ENCODE measurements at places on chromosomes 13 and 19.

DNA sequence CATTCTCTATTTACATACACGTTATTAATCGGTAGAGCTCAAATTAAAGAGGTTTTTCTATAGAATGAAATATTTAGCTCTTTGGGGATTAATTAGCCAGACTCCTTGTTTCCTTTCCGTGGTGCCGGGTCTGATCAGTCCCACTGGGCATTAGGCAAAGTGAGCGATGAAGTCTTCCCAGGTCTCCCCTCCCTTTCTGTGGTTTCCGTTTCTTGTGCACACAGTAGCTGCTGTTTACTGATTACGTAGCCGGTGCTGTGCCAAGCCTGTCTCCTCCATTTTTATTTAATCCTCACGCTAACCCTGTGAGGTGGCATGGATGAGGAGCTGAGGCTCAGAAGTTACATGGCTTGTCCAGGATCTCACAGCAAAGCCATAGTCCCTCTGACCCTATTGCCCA is 9.0 kb downstream of the SLC25A15 start:
- DNase-seq = no peak

DNA sequence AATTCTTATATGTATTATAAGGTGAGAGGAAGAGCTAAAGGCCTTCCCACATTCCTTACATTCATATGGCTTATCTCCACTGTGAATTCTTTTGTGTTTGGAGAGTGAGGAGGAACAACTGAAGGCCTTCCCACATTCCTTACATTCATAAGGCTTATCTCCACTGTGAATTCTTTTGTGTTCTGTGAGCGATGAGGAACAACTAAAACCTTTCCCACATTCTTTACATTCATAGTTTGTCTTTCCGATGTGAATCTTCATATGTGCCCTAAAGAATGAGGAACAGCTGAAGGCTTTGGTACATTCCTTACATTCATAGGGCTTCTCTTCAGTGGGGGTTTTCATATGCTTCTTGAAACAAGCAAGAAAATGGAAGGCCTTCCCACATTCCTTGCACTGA is 13.3 kb downstream of the ZNF699 start:
- no peak for DNase-seq

DNA sequence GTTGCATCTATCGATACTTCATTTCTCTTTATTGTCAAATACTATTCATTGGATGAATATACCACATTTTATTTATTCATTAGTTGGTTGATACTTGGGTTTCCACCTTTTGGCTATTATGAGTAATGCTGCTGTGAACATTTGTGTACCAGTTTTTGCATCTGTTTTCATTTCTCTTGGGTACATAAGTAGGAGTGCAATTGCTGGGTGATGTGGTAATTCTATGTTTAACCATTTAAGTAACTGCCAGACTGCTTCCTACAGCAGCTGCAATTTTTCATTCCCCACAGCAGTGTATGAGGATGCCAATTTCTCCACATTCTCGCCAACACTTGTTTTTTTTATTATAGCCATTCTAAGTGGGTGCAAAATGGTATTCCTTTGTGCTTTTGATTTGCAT is 2.6 kb downstream of the KCNJ14 start:
- DNase-seq = no peak

- DNase-seq = no peak
These were observed 1405.1 kb downstream of the PCDH9 start for GRCh38 chr13:65825039-65825438.

- DNase-seq = no peak
These were observed 326.0 kb upstream of the SPRY2 start for GRCh38 chr13:80666782-80667552.

DNA sequence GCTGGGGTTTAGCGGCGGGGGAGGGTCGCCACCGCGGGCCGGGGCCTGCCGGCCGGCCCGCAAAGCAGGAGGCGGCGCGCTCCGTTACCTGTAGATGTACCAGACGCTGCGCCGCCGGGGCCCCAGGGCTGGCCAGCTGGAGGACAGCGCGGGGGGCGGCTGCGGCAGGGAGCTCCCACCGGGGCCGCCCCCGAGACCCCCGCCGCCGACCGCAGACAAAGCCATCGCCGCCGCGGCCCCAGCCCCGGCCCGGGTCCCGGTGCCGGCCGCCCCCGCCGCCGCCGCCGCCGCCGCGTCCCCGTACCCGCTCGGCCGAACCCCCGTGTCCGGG is 24.8 kb downstream of the SHANK1 start:
- no peak for DNase-seq

- DNase-seq = no peak
These were observed 5.8 kb downstream of the PEG3 start for GRCh38 chr19:56834564-56835375.

GRCh38 chr13:113405481-113406300 is 41.8 kb upstream of the GRTP1 start:
- DNase-seq = no peak

DNA sequence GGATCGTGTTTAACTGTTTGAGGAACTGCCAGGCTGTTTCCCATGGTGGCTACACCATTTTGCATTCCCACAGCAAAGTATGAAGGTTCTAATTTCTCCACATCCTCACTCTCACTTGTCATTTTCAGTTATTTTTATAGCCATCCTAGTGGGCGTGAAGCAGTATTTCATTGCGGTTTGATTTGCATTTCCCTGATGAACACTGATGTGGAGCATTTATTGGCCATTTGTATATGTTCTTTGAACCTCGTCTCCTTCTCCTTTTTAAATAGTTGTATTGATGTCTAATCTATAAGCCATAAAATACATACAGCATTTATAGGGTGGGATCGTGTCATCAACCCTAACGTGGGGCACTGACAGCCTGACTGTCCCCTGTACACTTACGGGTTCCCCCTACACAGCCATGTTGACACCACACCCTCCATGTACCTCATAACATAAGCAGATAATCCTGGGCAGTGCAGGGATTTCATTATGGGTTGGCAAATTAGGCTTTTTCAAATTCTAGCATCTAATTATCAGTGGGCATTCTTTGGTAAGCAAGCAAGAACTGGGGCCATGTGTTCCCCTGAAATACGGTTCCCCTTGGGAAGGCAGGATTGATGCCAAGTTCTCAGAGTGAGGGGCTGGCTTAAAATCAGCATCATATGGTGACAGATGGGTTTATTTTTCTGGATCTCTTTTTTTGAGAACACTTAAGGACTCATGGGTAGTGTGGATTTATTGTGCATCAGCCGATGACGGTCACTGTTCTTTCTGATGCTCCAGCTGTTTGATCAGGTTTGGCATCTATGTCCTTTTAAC is 11.6 kb upstream of the ZBTB45 start:
- no peak for DNase-seq
